Myocyte (in vitro differentiated cells): ENCODE measurements at places on chromosomes 1 and 21.

GRCh38 chr1:202046748-202047708, 36.6 kb downstream of the ELF3 start:
- no peak for DNase-seq

GRCh38 chr1:232751393-232752140, 53.6 kb upstream of the MAP10 start:
- DNase-seq, result no peak

DNA sequence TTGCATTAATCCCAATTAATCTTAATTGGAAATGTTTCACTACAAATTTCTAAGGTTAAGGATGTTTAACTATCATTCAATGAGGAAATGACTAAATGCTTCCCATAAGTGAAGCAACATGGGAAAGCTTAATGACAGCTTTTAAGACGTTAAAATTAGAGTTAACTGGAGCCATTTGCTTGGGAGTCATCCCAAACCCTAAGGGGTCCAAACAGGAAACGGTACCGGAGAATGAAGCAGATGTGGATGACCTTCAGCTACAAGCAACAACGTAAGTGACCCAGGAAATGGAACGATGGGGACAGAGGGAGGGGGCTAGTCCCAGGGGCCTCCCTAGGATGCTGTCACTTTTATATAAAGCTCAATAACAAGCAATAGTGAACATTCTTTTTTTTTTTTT, 62.2 kb downstream of the CAPZB start:
- no peak for DNase-seq

DNA sequence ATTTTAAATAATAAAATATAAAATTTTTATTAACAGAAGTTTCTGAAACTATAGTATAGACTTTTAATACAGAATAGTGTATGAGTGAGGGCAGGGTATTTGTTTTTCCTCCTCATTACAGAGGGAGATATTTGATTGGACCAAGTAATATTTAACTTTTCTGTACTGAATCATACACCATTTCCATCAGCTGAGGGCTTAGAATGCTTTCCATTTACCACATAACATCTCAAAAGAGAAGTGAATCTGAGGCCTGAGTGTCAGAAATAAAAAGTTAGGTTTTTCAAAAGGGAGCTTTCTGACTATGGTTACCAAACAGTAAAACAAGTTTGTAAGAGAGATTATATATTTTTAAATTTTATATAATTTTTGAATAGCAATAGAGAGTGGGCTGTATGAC, 29.5 kb downstream of the TLCD4 start:
- no peak for DNase-seq

DNA sequence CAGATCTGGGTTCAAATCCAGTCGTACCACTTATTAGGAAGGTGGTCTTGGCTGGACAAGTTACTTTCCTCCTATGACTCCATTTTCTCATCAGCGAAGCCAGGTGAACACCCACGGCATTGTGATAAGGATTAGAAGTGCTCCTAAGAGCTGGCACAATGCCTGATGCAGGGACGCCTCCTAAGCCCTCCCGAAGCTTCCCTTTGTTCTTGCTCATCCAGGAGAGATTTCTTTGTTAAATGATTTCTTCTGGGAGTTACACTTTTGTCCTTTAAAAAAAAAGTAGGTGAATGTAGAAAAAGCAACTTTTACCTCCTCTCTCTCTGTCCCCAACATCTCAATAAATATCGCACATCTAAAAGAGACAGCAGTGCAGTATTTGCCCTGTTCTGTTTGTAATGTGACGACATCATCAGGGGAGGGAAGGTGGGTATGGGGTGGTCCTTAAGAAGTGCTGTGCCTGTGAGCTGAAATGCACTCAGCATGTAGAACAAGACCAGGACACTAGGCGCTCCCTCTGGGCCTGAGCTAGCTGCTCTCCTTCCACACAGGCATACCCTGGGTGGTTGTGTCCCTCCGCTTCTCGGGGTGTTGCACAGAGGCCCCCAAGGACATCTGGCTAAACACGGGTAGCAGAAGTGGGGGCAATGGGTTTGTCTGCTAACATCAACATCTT, 43.9 kb downstream of the SUSD4 start:
- DNase-seq, result no peak
